ENCODE measurements at places on chromosomes 16 and 17. TPM values are rescaled to one million over a fixed set of nuclear protein-coding genes. Genes with fewer than 3 reads are reported as not detected.

Gene G6PC1
- total RNA-seq = not detected

Gene ANKFN1
- total RNA-seq = not detected

Gene TSNAXIP1
- 0.20 TPM for total RNA-seq

Gene CD300LG
- total RNA-seq = not detected

Gene CEP295NL
- 0.20 TPM for total RNA-seq

Gene ENPP7
- not detected for total RNA-seq

Gene ANKRD40CL
- not detected for total RNA-seq

Gene PDILT
- not detected for total RNA-seq

Gene ZDHHC1
- 5.2 TPM for total RNA-seq

Gene TBC1D3E
- total RNA-seq = 0.89 TPM

Gene TMC6
- total RNA-seq = 43.2 TPM

Gene EMP2
- 17.7 TPM for total RNA-seq

Gene ACOX1
- total RNA-seq = 34.1 TPM

Gene SULT1A4
- total RNA-seq = 30.4 TPM

Gene CORO7
- 39.8 TPM for total RNA-seq

Gene ZNF385C
- not detected for total RNA-seq

Gene SLC52A1
- 0.69 TPM for total RNA-seq

Gene CMTM1
- 4.0 TPM for total RNA-seq

Gene PLEKHH3
- total RNA-seq = 10.4 TPM

Gene DNAI2
- total RNA-seq = not detected

Gene HID1
- total RNA-seq = 15.5 TPM

Gene CISD3
- total RNA-seq = 11.6 TPM

Gene KCTD19
- under 0.01 TPM for total RNA-seq

Gene SMIM22
- total RNA-seq = not detected

Gene TSPOAP1
- not detected for total RNA-seq

Gene TELO2
- 23.8 TPM for total RNA-seq

Gene TEX14
- 0.27 TPM for total RNA-seq

Data from mammary microvascular endothelial cell (primary cell).